BJ (cell line): ENCODE measurements at places on chromosomes 4 and X.

GRCh38 chr4:9880406-9881197, 99.2 kb downstream of the DRD5 start:
- DNase-seq, result no peak

DNA sequence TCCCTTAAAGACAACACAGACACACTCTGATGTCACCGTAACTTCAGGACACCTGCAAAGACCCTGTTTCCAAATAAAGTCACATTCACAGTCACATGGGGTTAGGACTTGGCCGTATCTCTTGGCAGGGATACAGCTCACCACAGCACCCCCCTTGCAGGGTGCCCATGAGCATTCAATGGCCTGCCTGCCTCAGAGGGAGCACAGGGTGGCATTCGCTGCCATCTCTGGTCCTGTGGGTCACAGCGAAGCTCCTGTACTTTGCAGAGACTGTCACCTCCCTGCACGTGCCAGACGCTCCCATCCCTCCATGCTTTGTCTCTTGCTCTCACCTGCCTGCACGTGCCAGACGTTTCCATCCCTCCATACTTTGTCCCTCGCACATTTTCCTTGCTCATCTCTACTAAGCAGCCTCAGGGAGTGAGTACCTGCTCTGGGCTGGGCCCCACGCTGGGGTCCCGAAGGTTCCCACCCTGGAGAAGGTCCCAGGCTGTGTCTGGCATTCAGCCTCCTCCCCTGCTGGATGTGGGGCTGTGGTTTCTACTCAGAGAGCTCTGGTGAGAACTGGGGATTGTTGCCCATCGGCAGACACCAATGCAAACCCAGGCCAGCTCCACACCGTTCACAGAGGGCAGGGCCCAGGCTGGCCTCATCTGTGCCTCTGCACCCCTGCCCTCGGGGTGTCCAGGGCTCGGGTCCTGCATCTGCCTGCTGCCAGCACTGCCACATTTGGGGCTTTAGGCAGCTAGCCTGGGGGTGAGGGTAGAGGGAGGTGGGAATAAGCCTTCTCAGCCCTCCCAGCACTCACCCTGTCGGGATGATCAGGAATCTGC, 15.8 kb downstream of the HTRA3 start:
- no peak for DNase-seq

- no peak for DNase-seq
Measured at GRCh38 chr4:56077676-56078075, 128.9 kb downstream of the CEP135 start.

- DNase-seq, result no peak
Measured at GRCh38 chr4:153780876-153781275, 8.0 kb downstream of the SFRP2 start.

GRCh38 chr4:150402871-150403272, 179.1 kb upstream of the MAB21L2 start:
- no peak for DNase-seq

GRCh38 chr4:104424989-104425388, 69.7 kb downstream of the CXXC4 start:
- no peak for DNase-seq

DNA sequence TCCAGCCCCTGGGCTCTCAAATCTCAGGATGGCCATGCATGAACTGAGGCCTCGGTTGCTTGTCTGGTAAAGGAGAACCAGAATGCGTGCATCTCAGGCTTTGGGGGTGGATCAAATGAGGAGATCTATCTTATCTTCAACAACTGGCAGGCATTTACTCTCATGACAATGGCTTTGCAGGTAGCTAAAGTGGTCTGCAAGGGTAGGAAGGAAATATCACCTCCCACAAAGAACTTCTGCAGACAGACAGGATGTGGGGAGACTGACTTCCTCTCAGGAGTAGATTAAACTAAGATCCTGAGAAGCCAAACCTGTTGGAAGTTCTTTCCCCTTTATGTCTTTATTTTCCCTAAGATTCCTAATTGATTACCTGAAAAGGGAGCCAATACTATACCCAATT, 7.8 kb downstream of the LDB2 start:
- no peak for DNase-seq

DNA sequence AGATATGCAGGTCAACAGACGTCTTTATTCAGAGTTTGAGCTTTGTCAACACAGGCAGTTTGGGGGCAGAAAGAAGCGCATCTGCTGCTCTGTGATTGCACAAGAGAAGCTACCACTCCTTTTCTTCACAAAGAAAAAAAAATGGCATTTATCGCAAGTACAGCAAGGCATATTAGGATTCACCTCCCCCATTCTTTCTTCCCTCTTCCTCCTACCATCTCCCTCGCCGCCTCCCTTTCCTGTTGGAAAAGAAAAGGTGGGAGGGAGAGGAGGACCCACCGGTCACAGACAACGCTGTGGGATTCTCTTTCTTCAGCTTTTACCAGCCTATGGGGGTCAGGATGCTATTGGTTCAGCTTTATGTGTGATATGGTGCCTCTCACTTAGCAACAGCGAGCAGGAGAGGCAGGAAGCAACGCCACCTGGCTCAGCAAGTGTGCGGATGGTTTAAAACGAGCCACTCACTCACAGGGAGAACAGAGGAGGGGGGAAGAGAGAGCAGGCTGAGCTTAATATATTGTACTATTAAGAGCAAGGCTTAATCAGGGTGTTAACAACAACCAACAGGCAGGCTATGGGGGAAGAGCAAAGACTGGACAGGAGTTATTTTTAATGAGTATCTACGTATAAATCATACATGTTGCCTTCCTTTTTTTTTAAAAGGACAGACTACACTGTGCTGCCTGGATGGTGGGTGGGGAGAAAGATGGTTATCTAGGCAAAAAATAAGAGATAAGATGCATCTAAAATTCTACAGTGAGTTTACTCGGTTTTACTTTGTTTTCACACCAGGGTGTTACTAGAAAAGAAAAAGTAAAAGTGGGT, 104.7 kb downstream of the MAML3 start:
- DNase-seq, result peak; percentile 4
